ENCODE measurements at places on chromosomes 6 and 20.

- DNase-seq, result peak; percentile 78
Measured at GRCh38 chr6:151141685-151142084, 98.1 kb upstream of the AKAP12 start.

GRCh38 chr20:19661717-19662636, 96.1 kb upstream of the RIN2 start:
- DNase-seq, result peak; percentile 68

GRCh38 chr6:121771937-121772720, 336.7 kb downstream of the GJA1 start:
- DNase-seq, result no peak

- DNase-seq, result no peak
Measured at GRCh38 chr20:57079031-57080005, 187.1 kb downstream of the BMP7 start.

DNA sequence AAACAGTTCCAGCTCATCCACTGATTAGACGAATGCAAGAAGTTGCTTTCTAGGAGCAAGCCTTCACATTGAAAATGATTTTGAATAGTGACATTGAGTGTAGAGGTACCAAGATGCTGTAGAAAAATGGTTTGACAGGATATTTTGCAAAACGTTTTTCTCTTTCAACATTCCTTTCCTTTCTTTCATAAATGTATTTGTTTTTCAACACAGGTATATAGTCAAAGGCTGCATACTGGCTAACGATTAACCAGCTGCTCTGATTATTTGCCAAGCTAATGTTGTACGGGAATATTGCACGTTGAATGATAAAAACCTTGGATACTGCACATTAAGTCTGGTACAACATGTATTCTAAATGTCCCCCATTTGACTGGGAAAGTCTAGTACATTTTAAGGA, 78.8 kb upstream of the TENT5A start:
- no peak for DNase-seq

DNA sequence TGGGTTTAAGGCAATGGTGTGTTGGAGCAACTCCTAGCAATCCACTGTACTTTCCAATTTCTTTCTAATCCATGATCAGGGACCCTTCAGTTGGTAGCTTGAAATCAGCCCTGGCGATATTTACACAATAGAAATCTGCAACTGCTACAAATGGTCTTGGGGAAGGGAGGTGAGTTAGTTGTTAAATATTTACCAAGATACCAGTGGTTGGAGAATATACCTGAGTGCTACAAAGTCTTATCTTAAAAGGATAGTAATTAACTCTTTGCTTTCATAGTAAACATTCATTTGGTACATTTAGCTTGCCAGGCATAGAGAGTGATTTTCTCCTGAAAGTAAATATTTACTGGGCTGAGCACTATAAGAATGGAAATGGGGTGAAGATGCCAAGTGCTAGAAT, 568.2 kb downstream of the BCKDHB start:
- DNase-seq, result no peak

GRCh38 chr6:105909106-105909505, 177.0 kb upstream of the PRDM1 start:
- DNase-seq, result no peak

GRCh38 chr20:51021067-51022025, 1.6 kb downstream of the KCNG1 start:
- DNase-seq, result peak; percentile 72

GRCh38 chr6:86148586-86148985, 505.9 kb upstream of the SYNCRIP start:
- DNase-seq, result no peak

- no peak for DNase-seq
Measured at GRCh38 chr20:35979544-35979943, 11.2 kb downstream of the CNBD2 start.

GRCh38 chr6:69279805-69280204, 517.0 kb downstream of the LMBRD1 start:
- DNase-seq, result no peak

DNA sequence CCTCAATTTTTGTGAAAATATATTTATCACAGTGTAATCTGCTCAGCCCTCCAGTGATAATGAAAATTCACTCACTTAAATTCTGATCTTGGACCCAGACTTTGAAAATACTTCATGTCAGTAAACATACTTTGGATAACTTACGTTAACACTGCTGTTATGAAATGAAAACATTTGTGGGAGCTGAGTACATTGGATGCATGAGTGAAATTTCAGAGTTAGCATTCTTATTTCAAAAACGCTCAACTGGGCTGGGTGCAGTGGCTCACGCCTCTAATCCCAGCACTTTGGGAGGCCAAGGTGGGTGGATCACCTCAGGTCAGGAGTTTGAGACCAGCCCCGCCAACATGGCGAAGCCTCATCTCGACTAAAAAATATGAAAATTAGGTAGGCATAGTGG, 196.4 kb downstream of the UTRN start:
- DNase-seq, result peak; percentile 35

GRCh38 chr20:64049060-64049877, at the start of gene SOX18:
TSS of gene SOX18 (minus strand) at chr20:64049639. CDS start at chr20:64049516, 123 bp downstream.
- DNase-seq, result no peak

GRCh38 chr20:64065974-64066343, 3.0 kb downstream of the TCEA2 start:
- peak; percentile 83 for DNase-seq

DNA sequence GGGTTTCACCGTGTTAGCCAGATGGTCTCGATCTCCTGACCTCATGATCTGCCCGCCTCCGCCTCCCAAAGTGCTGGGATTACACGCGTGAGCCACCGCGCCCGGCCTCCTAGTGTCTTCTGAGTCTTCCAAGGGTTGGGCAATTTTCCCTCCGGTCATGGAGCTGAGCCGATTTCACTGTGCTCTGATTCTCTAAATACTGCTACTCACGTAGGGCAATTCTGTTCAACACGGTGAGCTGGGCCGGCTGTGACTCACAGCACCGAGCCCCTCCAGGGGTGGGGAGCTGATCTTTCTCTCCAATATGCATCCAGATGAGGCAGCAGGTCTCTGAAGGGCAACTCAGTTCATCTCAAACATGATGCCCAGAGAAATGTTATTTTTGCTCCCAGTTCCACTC, 71.6 kb upstream of the CD93 start:
- no peak for DNase-seq

DNA sequence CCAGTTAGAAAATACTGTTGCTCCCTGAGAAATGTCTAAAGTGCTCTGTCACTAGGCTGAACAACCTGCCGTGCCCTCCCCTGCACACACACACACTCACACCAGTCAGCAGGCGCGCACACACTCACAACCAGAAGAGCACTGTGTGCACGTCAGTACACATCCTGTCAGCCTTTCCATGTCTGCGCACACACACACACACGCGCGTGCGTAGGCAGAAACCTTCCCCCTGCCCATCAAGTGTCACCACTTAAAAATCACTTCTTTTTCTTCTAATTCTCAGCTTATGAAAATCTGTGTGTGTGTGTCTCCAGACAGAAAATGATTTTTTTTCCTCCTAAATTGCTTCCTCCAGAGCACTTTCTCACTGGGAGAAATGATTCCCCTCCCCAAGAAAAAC, 100.3 kb downstream of the EDN3 start:
- DNase-seq, result no peak
